Stimulated activated CD8-positive, alpha-beta memory T cell treated with anti-CD3 and anti-CD28 coated beads, Interleukin-4, amount 100 ng/mL, for 4 hours (primary cell): ENCODE measurements at places on chromosomes 5 and 9.

GRCh38 chr5:128913551-128913950 is 51.7 kb upstream of the SLC27A6 start:
- no peak for DNase-seq

DNA sequence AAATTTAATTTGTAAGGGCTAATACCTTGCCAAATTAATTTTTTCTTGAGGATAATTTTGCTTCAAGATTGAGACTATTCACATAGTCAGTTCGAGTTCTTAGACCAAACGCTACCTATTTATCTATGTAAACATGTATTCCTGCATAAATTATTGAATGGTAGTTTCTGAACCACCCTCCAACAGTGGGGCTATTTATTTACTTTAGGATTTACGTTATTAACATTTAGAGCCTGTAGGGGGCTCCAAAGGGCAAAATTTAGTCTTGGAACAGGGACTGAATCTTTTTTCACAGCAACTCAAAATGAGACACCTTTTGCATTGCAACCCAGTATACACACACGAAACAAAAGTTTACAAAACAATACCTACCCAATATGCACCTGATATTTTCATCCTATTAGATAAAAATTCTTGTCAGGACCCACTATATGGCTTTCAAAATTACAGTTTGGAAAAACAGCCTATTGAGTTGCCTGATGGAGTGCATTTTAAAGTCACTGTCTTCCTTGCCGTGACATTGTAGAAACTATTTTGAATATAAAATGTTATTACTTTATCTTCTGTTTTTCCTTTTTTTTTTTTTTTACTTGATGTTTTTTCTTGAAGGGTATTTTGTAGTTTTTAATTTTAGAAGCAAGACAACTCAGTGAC is 47.1 kb upstream of the POU4F3 start:
- no peak for DNase-seq

- no peak for DNase-seq
Observed at GRCh38 chr5:37090123-37090726, 159.0 kb downstream of the CPLANE1 start.

GRCh38 chr9:74742191-74742790 is 145.4 kb downstream of the TRPM6 start:
- no peak for DNase-seq

DNA sequence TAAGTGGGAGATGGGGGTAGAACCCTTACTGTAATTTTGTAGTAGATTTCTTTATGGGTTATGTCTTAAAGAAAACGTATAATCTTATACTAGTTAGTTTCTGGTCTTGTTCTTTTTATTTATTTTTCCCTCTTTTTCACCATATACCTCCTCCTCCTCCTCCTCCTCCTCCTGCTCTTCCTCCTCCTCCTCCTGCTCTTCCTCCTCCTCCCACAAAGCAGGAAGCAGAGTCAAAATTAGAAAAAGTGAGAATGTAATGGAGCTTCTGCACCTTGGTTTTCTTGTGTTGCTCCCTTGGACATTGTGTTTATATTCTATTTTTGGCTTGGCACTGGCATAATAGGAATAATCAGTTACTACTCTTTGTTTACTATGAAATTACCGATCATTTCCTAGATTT is 4.5 kb downstream of the MACIR start:
- DNase-seq = no peak

GRCh38 chr5:61332358-61332749 is 296 bp downstream of the ZSWIM6 start:
- DNase-seq = no peak

DNA sequence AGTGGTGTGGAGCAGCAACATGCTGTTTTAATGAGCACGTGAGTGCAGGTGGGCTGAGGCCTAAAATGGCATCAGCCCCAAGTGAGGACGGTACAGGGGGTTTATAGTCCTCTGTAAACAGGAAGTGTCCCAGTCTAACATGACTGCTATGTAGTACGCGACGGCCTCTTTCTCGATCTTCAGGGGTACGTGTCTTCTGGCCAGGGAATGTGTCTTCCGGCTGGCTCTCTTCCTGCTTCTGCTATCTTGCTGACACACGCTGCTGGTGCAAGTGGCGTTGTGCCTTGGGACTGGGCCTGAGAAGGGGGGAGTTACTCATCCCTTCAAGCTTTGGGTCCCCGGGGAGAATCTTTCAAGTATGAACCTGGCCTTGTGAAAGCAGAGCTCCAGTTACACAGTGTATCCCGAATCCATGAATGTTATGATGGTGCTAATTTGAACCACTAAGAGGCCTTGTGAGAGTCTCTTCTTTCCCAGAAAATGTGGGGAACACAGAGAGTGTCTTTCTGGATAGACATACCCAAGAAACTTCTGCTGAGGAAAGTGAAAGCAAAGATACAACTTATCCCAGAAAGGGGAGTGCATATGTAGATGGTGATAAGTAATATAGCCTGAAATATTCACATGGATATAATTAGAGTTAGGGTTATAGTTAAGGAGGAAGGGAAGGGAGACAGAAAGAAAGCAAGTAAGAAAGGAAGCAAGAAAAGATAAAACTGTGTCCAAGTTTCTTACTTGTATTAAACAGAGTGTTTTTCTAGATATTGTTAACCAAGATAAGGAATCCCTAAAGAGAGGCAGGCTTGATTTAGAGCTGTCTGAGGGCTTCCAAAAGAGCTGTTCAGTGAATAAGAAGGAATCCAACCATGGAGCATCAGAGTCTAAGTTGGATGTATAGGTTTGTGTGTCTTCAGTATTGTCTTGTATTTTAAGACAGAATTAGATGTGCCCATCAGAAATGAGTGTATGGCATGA is 35.5 kb upstream of the ANXA2R start:
- DNase-seq = no peak

DNA sequence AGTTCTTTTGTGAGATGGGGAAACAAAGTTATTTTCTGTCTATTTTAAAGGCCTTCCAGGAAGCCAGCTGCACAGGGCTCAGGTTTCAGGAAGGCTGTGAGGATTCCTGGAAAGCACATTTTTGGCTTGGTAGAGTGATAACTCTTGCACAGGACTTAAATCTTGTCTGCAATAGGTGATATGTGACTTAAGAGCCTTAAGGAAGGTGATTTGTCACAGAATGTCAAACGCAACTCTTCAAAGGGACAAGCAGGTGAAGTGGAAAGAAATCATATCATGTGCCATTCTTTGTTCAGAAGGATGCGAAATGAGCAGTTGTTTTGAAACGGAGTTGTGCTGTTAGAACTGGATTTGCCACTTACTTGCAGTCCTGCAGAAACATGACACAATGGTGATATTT is 459.3 kb downstream of the MAT2B start:
- DNase-seq = no peak

DNA sequence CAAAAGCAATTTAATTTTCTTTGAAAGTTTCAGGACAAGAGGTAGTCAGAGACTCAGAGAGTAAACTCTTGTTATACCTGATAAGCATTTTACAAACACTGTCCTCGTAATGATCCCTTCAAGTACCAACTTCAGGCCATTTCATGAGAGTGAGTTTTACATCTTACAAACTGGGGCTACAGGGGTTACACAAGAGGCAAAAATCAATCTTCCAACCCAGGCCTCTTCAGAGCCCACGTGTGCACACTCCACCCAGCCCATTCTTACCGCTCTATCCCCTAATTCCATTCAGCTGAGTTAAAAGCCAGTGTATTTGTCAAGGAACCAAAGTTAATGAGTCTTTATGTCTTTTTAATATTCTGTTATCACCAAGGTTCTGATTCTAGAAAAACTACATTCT is 46.5 kb downstream of the PSMB7 start:
- no peak for DNase-seq

- no peak for DNase-seq
Observed at GRCh38 chr5:10736354-10736753, 24.7 kb downstream of the DAP start.

DNA sequence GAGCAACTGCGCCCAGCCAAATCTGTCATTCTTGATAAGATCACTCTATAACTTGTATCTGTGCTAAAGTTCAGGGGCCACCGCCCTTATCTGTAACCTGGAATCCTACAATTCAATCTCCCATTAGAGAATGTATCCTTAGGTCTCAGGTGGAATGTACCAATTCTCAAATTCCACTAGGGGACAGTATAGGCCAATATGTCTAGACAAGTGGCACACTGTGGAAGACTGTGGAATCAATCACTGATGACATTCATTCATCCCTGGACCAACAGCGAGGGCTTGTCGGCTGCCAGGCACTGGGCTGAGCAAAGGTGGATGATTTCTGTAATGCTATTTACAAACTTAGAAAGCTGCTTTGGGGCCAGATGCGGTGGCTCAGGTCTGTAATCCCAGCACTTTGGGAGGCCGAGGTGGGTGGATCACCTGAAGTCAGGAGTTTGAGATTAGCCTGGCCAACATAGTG is 28.7 kb upstream of the MEGF9 start:
- DNase-seq = no peak

- DNase-seq = no peak
Observed at GRCh38 chr9:35758475-35759050, 4.5 kb upstream of the MSMP start.

- DNase-seq = no peak
Observed at GRCh38 chr9:6959270-6960000, 201.7 kb downstream of the KDM4C start.

DNA sequence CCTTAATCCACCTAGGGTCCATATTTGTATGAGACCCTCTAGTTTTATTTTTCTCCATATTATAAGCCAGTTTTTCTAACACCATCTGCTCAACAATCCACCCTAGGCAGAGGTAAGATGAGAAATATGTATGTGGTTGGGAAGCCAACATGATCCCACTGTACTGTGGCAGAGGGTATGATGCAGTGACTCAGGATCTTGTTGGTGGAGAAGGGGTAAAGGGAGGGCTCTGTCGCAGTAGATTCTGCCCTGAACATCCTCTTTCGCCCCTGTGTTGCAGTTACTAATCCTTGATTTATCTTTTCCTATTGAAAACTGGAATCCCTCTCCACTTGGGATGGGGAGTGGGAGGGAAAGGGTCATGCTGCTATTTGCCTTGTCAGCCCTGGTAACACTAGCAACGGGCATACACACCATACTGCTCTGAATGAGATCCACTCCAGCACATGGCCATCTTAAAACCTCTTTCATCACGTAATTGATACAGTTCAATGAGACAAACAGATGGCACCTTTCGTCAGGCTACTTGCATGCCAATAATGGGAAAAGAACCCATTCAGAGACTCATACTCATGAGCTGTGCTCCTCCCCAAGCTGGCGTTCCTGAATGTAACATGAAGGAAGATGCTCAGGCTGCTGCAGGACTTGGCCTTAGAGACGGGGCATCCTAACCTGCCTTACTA is 63.0 kb downstream of the ADAMTS12 start:
- no peak for DNase-seq

- no peak for DNase-seq
Observed at GRCh38 chr9:4137234-4137633, 162.6 kb downstream of the GLIS3 start.

DNA sequence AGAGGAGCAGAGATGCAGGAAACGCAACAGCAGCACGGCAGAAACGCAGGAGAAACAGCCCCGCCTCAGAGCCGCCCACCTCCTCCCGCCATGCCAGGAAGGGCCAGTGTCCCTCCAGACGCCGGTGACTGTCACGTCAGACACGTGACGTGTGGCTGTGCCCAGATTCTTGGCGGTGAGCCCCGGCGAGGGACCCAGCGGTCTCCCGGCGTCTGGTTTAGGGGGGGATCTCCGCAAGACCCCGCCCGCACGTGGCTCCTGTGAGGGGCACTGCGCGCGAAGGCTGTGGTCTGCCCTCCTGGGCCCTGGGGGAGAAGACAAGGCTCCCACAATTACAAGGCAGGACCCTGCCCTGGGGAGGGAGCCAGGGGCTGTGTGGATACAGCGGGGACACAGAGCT is 2.4 kb upstream of the LCN8 start:
- no peak for DNase-seq

GRCh38 chr9:120982836-120983235 is 56.2 kb upstream of the TRAF1 start:
- no peak for DNase-seq

DNA sequence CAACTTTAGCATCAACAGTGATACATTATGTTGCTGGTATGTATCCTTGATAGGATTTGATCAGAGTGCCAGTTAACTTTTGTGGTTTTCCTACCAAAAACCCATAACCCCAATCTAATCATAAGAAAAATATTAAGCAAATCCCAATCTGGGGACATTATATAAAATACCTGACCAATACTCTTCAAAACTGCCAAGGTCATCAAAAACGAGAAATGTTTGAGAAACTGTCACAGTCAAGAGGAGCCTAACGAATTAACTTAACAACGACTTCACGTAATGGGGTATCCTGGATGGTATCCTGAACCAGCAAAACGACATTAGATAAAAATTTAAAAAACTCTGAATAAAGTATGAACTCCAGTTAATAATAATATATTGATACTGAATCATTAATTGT is 51.7 kb upstream of the SRFBP1 start:
- no peak for DNase-seq

- DNase-seq = no peak
Observed at GRCh38 chr9:18438951-18439350, 35.0 kb upstream of the ADAMTSL1 start.

DNA sequence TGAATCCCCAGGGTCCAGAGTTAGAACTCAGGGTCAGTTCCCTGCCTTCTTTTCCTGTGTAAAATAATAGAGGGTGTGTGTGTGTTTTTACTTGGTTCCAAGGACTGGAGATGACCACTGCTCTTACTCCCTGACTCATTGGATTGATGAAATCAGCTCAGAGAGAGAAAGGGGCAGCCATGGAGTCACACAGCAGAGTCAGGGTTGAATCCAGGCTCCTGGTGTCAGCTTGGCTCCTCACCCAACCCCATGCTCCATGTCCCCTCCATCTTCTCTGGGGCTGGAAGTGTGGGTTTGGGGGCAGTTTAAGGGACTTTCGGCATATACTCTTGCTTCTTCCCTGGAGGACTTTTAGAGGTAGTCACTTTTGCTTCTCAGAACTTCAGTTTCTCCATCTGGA is 21.6 kb downstream of the DAB2IP start:
- no peak for DNase-seq

DNA sequence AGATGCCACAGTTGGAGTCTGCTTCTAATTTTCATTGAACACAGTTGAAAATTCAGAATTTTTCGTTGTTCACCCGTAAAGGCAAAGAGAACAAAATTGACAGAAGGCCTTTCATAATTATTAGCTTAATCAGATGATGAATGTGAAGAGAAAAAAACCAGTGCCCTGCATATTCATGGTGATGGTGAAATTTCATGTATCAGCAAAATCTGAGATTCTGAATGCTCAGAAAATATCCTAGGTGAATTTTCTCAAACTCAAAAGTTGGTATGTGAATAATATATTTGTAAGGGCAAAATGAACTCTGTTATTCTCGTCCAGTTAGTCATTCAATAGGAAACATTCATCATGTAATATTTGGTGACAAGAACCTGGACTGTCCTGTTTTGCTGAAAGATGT is 135.9 kb upstream of the DHFR start:
- DNase-seq = no peak

DNA sequence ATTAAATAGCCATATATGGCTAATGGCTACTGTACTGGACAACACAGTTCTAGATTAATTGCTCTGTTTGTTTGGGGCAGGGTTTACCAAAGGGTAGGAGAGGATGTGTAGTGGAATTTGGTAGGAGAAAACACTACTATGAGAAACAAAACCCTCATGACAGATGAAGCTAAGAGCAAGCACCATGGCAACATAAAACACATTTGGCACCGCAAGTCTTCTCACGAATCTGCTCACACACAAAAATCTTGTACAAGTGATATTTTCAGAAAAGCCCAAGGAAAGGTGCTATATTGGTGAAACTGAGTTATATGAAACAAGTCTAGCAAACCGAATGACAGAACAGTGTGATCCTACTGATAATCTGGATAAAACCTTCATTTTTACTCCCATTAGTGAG is 38.5 kb downstream of the CSF2 start:
- no peak for DNase-seq

- DNase-seq = no peak
Observed at GRCh38 chr5:127930311-127930710, 153.3 kb upstream of the SLC12A2 start.

- no peak for DNase-seq
Observed at GRCh38 chr5:151570512-151571269, 20.4 kb downstream of the FAT2 start.
